ENCODE measurements at places on chromosomes 12 and 14.

- DNase-seq = no peak
Measured at GRCh38 chr12:127343940-127344339, 923.0 kb upstream of the TMEM132C start.

GRCh38 chr14:37723515-37723914 lies 128.1 kb downstream of the TTC6 start:
- DNase-seq = no peak

DNA sequence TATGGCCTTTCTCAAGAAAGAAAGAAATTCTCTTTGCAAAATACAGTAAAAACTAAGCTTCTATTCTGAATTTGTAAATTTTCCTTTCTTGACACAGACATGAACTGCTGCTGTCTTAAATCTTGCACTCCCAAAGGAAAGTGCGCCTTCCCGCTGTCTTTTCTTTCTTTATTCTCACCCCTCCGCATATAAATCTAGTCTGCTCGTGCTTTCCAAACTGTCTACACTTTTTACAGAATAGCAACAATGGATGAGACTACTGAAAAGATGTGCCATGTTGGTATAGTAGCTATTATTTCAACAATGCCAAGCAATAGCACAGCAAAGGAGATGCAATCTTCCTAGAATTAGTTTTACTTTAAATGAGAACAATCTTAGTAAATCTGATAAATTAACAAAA lies 328.8 kb upstream of the PDE3A start:
- no peak for DNase-seq

GRCh38 chr12:45768194-45768593 lies 38.7 kb downstream of the ARID2 start:
- no peak for DNase-seq

DNA sequence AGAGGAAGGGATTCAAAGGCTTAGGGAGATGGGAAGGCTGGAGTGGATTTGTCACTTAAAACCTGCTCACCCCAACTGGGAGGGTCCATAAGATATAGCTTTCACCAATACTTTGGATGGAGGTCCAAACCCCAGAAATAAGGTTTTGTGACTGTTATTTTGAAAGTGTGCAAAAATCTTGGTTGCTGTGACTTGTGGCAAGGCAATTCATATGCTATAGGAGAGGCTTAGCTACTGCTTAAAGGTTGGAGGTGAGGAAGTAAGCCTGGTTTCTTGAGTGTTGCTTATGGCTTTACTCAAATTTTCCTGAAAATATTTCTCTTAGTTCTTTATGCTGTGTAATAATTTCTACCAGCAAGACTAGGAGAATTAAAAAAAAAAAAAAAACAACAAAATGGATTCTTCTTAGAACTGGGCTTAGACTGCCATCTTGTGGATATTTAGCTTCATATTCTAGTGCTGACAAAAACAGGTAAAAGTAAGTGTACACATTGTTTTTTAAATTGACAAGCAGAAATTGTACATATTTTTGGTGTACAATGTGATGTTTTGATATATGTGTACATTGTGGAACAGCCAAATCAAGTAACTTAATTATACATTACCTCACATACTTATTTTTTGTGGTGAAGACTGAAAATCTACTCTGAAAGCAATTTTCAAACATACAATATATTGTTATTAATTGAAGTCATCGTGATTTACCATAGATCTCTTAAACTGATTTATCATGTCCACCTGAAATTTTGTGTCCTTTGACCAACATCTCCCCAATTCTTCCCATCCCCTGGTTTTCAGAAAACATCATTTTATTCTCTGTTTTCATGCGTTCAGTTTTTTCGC lies 23.0 kb downstream of the PDE6H start:
- peak; percentile 44 for DNase-seq

- no peak for DNase-seq
Measured at GRCh38 chr12:76064904-76065303, 19.6 kb downstream of the NAP1L1 start.

DNA sequence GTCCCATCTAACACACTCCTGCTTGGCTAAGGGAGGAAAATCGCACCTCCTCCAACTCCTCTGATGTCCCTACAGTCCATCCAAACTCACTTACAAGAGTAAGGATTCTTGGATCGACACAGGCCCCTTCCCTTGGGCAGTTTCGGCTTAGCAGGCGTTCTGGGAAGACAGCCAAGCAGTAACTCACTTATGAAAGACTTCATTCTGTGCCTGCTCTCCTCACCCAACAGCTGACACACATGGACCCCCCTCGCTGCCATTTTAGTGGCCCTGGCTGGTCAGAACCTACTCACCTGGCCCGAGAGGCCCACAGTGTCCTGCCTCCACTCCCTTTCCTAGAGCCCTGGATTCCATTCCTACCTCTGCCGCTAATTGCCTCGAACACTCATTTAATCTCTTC lies 52.3 kb upstream of the BCL2L14 start:
- no peak for DNase-seq

GRCh38 chr14:61268812-61269211 lies 12.3 kb downstream of the TMEM30B start:
- DNase-seq = no peak

GRCh38 chr12:50923361-50924130 lies 28.8 kb upstream of the HIGD1C start:
- no peak for DNase-seq

DNA sequence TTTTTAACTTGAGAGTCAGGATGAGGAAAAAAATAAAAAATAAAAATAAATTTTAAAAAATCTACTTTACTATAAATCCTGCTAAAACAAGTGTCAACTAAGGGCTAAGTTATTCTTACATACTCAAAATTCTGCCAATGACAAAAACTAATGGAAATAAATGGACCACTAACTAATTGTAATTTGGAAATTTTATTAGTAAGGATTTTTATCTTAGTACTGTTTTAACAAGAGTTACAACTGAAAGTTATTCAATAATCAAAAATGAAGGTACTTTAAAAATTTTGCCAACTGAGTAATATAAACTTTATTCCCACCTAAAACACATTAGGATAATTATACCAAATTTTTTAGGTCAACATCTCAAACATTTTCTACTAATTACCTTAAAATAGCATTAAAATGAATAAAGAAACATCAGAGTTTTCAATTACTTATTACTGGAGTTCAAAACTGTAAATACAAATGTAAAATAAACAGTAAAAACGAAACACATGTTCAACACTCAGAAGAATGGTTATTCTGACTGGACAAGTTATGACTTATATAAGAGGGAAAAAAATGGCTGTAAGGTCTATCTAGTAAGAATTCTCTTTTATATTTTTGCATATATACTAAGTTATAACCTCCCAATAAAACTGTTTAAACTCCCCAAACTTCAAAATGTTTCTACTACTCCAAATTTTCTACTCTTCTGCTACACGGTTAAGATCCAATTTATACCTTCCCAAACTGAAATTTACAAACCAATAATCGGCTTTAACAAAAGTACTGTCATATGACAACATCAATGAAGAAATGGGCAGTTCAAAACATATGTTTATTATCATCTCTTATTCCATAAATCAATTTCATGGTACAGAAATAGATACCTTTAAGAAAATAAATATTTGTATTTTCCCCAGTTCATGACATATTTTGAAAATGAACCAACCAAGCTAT lies 2.7 kb downstream of the HECTD1 start:
- no peak for DNase-seq

DNA sequence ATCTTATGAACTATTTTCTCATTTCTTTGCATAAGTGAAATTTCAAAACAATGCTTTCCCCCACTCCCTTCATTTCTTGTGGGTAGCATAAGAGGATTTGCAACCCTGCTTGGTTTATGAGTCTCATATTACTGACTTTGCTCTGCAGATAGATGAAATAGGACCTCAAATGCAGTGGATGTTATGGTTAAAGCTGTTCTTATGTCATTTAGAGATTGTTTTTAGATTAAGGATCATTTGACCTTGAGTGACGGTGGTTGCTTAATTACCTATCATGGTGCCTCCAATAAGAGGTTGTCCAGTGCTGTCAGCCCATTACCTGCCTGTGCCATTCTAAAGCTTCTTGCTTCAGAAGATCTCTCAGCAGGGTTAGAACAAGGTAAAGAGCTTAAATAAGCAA lies 351.4 kb upstream of the ATP2B1 start:
- DNase-seq = no peak

DNA sequence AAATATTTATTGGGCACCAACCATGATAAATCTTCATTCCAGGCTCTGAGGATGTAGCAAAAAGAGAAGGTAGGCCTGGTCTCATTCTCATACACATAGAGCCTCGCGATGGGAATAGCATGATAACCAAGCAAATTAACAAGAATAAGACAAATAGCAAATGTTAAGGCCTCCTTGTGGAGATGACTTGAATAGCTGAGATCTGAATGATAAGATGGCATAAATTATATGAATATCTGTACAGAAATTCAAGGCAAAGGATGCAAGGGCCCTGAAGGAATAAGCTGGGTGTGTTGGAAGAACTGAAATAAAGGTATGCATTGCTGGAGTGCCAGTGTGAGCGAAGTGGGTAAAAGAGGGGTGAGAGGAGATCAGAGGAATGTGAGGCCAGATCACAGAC lies 114.8 kb downstream of the ALX1 start:
- DNase-seq = no peak

GRCh38 chr12:93825501-93825888 lies 148.3 kb downstream of the CRADD start:
- no peak for DNase-seq

- DNase-seq = no peak
Measured at GRCh38 chr12:72295744-72296143, 23.6 kb downstream of the TRHDE start.

DNA sequence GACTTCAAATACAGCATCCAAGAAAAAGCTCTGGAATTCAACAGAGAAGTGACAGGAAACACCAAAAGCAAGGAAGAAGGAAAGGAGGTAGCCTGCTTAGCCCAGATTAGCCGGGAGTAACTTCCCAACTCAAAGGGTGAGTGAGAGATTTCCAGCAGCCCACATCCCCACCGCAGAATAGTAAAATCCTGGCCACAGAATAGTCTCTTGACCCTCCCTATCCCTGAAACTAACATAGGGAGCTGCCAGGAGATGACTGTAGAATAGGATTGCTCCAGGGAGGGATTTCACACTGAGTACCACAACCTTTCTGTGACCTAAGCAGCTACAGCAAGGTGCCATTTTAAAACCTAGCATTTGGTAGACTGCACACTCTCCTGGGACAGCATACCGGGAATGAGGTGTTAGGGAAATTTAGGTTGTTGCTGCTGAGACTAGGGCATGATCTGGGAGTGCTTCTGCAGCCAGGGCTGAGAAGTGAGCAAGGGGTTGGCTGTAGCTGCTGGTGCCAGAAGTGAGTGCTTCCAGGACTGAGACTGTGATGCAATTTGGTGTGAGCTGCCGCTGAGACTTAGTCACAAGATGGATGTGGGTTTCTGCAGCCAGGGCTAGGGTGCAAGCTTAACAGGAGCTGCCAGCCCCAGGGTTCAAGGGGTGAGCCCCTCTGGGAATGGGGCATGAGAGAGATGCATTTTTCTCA lies 66.0 kb downstream of the TMTC3 start:
- peak; percentile 40 for DNase-seq

- no peak for DNase-seq
Measured at GRCh38 chr14:73792481-73792880, 59.1 kb upstream of the PTGR2 start.

GRCh38 chr12:67437011-67437410 lies 167.9 kb downstream of the CAND1 start:
- no peak for DNase-seq

GRCh38 chr12:75634244-75635222 lies 123.1 kb upstream of the KRR1 start:
- no peak for DNase-seq

GRCh38 chr14:68968721-68969120 lies 10.4 kb downstream of the ACTN1 start:
- DNase-seq = no peak

DNA sequence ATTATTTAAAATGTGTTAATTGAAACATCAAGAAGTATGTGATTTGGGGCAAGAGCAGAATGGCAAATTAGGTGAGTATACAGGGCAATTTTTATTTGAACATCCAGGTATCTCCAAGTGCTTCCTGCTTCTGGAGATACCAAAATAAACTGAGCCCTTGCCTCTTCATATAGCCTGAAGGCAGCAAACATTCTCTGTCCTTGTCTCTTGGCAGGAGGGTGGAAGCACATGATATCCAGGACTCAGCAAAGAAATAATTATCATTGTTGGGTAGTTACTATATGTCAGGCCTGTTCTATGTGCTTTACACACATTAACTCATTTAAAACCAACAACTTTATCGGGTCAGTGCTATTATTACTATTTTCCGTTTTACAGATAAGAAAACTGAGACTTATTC lies 12.5 kb downstream of the LIN7A start:
- no peak for DNase-seq

DNA sequence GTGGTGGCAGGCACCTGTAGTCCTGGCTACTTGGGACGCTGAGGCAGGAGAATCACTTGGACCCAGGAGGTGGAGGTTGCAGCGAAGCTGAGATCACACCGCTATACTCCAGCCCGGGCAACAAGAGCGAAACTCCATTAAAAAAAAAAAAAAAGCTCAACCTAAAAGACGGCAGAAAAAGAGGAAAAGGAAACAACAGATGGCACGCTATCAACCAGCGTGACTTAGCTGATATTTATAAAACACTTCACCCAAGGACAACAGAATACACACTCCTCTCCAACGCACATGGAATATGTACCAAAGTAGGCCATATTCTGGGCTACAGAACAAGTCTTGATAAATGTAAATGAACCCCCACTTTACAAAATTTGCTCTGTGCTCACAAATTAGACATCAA lies 34.0 kb upstream of the CLMN start:
- DNase-seq = no peak

DNA sequence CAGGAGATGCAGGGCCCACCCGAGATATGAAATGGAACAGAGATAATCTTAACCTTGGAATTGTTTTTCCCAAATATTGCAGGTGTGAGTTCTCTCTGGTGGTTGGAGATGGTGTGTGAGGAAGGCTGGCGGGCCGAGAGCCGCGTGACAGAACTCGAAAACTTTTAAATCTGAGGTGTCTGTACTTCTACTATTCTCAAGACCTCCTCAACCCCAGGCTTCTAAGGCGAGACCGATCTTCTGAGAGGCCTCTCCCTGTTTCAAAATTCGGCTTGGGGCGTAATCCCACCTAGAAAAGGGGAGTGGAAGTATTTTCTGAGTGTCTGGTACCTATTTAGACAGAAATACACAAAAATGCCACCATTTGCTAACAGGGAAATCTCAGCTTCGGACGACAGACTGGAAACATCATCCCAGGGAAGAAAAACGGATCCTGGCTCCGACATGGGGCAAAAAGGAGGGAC lies 611 bp downstream of the SARNP start:
- no peak for DNase-seq

DNA sequence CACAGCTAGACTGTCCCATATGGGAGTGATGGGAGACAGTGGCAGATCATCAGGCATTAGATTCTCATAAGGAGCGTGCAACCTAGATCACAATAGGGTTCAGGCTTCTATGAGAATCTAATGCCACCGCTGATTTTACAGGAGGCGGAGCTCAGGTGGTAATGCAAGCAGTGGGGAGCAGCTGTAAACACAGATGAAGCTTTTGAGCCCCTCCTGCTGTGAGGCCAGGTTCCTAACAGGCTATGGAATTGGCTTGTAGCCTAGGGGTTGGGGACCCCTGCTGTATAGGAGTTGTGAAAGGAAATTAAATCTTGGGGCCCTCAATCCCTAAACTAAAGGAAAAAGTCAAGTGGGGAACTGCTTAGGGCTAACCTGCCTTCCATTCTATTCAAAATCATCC lies 29.6 kb downstream of the ADIPOR2 start:
- DNase-seq = no peak

- DNase-seq = no peak
Measured at GRCh38 chr12:51285843-51286242, 15.6 kb upstream of the SMAGP start.

GRCh38 chr14:33979613-33980276 lies 28.9 kb upstream of the EGLN3 start:
- DNase-seq = no peak
